ENCODE measurements at places on chromosomes 13 and 19.
A peak's percentile ranks its signal among the peaks of the same experiment; 100 is the strongest.

GRCh38 chr19:588741-589692, 664 bp upstream of the HCN2 start:
- no peak for DNase-seq

GRCh38 chr13:85194482-85194881, 604.7 kb downstream of the SLITRK6 start:
- no peak for DNase-seq

DNA sequence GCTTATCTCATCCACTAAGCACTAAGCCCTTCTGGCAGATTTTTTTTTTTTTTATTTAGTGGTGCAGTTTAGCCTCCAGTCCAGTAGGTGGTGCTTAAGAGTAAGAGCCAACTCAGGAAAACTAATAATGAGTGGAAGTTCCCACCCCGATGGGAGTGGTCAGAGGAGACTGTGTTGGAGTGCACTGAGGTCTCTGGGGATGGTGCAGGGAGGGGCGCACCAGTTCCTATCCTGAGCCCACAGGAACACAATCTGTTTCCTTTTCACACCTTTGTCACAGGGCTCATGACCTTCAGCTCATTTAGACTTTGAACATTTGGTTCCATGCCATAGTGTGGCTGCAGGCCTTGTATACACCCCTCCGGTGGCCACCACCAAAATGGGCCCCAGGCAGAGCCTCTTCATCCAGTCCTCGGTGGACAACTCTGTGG, 367.4 kb downstream of the SPRY2 start:
- DNase-seq, result no peak

DNA sequence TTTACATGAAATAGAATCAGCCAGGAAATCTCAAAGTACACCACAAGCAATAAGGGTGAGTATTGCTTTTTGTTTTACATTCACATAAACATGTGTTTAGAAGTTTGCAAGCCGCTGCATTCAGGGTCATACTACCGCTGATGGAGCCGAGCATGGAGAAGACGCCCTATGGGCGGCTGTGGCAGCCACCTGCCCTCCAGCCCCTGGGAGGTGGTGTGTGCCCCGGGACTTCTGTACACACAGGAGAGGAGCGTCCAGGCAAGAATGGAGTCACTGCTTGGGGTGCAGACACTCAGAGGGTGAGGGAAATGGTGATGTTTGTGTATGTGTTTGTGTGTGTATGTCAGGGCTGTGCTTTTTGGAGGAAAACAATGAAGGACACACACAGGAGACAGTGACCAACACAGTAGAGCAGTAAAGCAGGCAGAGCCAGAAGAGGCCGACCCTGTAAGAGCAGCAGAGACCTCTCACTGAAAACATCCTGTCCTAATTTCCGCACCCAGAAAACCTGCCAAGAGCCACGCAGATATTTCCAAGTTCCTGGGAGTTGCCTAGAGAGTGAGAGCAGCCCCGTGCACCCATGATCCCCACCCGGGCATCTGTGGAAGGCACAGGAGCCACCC, 108.1 kb upstream of the GJB6 start:
- peak; percentile 73 for DNase-seq

DNA sequence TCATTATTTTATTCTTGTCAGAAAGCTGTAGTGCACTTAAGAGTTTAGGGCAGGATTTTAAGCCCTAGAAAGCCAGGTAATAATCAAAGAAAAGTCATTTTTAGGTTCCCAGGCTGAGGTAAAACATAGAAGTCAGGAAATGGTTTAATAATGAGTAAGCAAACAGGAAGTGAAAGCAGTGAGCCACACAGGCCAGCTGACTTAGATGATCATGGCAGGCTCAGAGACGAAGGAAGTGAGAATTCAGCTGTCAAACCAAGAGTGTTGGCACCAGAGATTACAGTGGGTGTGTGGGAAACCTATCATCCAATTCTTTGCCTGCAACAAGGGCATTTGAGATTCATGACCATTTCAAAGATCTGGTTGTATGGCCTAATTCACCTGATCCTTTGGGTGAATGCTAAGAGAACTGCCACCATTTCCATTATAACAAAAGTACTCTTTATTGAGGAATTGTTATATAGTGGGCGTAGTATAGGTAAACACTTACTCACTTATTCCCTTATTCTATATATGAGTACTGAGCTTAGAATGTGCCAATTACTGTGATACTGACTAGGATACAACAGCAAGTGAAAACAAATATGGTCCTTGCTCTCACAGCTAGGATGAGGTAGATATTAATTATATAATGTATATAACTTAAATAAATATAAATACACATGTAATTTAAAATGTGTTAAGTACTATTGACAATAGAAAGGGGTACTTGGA, 103.7 kb upstream of the EDNRB start:
- no peak for DNase-seq

DNA sequence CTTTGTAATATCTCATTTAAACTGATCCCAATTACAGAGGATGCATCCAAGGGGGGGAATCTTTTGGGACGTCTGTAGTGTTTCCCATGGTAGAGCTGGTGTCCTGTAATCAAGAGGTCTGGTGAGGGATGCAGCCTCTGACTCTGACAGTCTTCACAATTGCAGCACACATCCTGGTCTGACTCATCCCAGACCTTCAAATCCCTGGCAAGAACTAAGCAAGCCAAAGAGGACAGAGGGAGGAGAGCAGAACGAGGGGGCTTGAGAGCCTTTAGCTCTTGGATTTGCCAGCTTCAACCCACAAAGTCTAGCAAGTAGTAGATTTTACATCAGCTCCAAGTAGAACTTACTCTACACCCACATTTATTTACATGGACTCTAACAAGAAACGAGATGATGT, 17.3 kb upstream of the FCGBP start:
- peak; percentile 11 for DNase-seq

DNA sequence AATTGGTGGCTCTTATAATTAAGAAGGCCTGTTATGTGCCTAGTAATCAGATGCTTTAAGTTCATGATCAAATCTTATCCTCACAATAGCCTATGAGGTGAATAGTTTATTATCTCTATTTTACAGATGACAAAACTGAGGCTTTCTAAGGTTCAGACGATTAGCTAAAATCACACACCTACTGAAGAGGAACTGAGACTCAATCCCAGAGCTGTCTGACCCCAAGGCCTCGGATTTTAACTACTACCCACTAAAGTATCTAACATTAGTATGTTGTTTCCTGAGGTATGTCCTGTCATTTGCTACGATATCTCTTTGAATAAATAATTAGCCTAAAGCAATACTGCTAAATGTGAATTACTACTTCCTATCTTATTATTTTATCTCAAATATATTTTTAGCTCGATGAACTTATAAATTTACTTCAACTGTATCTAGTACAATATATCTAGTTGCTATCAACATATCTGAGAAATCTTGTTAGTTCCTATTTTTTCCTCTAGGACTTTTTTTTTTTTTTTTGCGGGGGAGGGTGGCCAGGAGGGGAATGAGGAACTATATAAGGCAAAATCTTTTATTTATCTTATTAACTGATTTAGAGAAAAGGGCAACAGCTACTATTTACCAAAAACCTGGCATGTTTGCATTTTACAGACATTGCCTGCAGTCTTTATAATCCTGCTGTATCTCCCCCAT, 118.5 kb downstream of the ABCC4 start:
- DNase-seq, result no peak

GRCh38 chr13:95787356-95788099, 110.6 kb downstream of the DNAJC3 start:
- DNase-seq, result no peak

- DNase-seq, result no peak
Observed at GRCh38 chr13:98981369-98982080, 3.7 kb upstream of the DOCK9 start.

DNA sequence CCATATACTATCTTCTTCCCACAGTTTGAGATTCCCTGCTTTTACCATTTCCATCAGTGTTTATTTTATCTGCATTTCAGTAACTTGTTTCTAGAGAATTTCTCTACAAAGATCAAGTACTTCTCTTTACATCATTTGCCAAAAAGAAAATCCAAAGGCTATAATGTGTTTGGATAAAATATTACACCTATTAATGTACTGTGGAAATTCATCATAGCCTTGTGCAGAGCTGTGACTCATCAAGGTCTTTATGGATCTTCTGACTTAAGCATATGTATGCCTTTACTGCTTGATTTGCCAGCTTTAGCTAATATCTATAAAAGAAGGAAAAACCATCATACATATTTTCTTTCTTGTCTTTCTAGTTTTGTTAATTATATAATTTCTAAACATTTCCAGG, 9.6 kb upstream of the HTR2A start:
- no peak for DNase-seq

DNA sequence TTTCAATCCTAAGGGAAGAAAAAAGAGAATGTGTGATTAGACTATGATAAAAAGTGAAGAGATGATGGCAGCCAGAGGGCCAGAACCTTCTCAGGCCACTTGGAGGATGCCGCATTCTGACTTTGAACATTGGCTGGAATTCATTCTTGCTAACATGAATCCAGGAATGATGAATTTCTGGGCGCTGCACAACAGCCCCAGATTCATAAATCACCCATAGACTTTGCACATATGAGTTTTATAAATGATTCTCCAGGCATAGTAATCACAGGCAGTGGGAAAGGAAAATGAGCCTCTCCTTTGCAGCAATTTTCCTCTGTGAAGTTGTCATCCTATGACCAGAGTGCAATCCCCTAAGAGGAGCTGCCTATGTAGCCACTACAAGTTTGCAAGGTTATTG, 555.4 kb downstream of the KCTD12 start:
- DNase-seq, result no peak

DNA sequence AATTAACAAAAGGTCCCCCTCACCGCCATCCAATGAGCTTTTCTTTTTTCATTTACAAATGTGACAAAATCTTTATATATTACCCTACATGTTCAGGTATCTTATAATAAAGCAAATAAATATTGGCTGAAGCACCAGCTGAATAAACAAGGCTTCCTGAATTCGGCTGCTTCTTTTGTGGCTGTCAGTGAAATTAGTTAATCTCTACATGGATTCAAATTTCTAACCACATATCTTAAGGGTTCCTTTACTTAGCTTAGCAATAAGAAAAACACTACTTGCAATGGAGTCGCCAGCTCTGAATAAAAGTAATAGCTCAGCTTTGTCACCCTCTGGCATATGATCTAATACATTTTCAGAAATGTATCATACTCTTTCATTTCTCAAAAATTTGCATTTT, 104.3 kb downstream of the CCNA1 start:
- no peak for DNase-seq

- DNase-seq, result peak; percentile 94
Observed at GRCh38 chr19:44770550-44771257, 7.0 kb upstream of the CBLC start.

GRCh38 chr13:50927701-50928100, 18.1 kb downstream of the RNASEH2B start:
- no peak for DNase-seq

DNA sequence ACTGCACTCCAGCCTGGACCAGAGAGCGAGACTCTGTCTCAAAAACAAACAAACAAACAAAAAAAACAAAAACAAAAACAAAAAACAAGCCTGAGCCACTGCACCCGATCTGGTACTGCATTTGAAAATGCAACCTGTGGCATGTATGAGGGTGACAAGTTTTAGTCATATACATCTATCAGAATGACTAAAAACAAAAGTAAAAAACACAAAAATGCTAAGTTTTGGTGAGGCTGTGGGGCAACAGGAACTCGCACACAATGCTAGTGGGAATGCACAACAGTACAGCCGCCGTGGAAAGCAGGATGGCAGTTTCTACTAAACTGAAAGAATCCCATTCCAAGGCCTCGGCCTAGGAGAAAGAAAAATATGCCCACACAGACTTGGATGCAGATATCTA, 7.8 kb downstream of the EBPL start:
- peak; percentile 17 for DNase-seq

- no peak for DNase-seq
Observed at GRCh38 chr19:39351537-39352064, 9.4 kb downstream of the SAMD4B start.

DNA sequence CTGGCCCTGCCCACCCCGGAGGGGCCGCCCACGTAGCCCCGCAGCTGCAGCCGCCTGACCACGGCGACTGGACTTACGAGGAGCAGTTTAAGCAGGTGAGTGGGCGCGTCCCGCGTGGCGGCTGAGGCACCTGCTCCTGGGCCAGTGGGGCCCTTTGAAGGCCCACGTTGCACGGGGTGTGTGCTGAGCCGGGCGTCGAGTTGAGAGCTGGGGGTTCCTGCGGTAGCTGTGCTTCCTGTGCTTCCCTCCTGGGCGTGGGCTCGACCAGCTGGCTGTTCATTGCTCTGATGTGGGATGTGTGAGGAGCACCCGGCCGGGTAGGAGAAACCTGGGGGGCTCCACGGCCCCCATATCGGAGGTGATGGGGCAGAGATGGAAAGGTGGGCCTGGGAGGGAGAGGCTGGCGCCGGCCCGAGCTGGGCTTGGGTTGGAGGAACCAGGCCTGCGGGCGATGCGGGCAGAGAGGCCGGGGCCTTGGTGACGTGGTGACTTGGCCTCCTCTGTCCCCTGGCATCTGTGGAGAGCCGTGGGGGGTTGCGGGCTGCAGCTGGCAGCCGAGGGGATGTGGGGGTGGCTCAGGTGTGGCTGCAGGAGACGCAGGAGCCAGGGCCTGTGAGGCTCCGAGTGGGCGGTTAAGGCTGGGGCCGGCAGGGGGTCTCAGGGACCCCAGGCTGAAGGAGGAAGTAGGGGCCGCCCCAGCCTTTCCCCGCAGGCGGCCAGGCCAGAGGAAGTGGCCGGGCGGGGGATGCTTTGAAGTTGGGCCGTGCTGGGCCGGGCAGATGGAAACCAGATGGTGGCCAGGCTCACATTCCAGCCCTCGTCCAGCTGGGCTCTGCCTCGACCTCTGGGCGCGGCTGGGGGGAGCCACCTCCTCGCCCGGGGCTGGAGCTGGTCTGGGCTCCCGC, 7.1 kb downstream of the ARID3A start:
- peak; percentile 98 for DNase-seq

DNA sequence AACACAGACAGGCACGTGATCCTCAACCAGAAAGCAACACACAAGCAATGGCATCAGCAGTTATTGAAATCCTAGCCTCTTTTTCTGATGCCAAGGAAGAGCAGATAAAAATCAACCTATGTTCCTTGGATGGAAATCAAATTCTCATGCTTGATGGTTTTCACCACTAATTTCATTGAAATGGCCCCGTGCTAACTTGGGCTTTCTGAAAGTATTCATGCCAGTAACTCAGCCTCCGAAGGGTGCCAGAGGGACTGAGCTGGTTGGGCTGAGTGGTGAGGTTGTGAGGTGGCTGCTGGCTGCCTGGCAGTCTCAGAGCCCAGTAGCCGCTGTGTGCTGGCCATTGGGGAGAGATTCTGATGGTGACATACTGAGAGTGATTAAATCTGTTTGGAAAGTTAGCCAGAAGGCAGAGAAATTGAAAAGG, 309.3 kb downstream of the DCT start:
- no peak for DNase-seq

DNA sequence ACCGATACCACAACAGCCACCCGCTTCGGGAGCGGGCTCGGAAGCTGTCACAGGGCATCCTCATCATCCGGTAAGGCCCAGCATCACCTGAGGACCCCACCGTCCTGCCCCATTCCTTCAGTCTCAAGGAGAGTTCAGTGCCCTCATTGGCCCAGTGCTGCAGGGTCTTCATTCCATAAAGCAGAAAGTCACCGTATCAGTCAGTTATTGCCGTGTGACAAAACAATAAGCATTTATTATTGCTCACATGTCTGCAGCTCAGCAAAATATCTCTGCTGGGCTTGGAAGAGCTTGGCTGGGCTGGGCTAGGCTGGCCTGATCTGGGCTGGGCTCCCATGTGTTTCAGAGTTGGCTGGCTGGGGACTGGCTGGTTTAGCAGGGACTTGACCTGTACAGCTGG, 8.1 kb upstream of the MRI1 start:
- no peak for DNase-seq

GRCh38 chr13:68168448-68168847, 938.3 kb upstream of the PCDH9 start:
- DNase-seq, result no peak

Measured in osteocyte (in vitro differentiated cells).